ENCODE measurements at places on chromosomes 16 and 17. TPM values are rescaled to one million over a fixed set of nuclear protein-coding genes. Genes with fewer than 3 reads are reported as not detected.

Gene TBC1D28
- not detected for total RNA-seq

Gene TOX3
- total RNA-seq = not detected

Gene OR1F1
- total RNA-seq = not detected

Gene CMTM1
- 2.1 TPM for total RNA-seq

Gene CCL23
- total RNA-seq = 0.26 TPM

Gene CPHXL2
- total RNA-seq = not detected

Gene COX10
- total RNA-seq = 7.2 TPM

Gene CCL16
- total RNA-seq = 0.11 TPM

Gene LGALS9
- total RNA-seq = 35.3 TPM

Gene GPR179
- not detected for total RNA-seq

Gene SLC22A31
- total RNA-seq = 0.22 TPM

Gene CFAP97D1
- total RNA-seq = not detected

Gene KCTD11
- total RNA-seq = 2.1 TPM

Gene CCL8
- total RNA-seq = not detected

Gene KIF18B
- 0.34 TPM for total RNA-seq

Gene SNX20
- total RNA-seq = 0.11 TPM

Gene KRTAP9-8
- not detected for total RNA-seq

Gene CASKIN1
- total RNA-seq = 0.43 TPM

Gene RHBDL3
- total RNA-seq = under 0.01 TPM

Gene PSMB10
- total RNA-seq = 98.4 TPM

Gene DLG4
- 7.0 TPM for total RNA-seq

Gene PHAF1
- total RNA-seq = 10.0 TPM

Gene NUPR1
- 4.0 TPM for total RNA-seq

Gene TMEM235
- 2.2 TPM for total RNA-seq

Gene OTOA
- total RNA-seq = 0.09 TPM

Gene ZC3H7A
- total RNA-seq = 48.2 TPM

Gene SLC35G6
- total RNA-seq = not detected

Gene EVI2B
- total RNA-seq = under 0.01 TPM

Gene PRSS36
- 0.26 TPM for total RNA-seq

Gene ADAMTS18
- total RNA-seq = 14.5 TPM

Gene CCT6B
- 0.76 TPM for total RNA-seq

Gene HEATR9
- total RNA-seq = not detected

Gene GAST
- not detected for total RNA-seq

Gene MYH11
- total RNA-seq = not detected

Gene IGFALS
- 0.09 TPM for total RNA-seq

Gene SHISA6
- total RNA-seq = not detected

Gene CHRNE
- total RNA-seq = 0.86 TPM

Gene SRL
- total RNA-seq = 0.09 TPM

Gene ASGR1
- total RNA-seq = 28.8 TPM

Gene MT4
- not detected for total RNA-seq

Gene SEPTIN1
- not detected for total RNA-seq

Gene TBC1D3K
- total RNA-seq = not detected

Gene ZG16
- not detected for total RNA-seq

Gene ERBB2
- 0.76 TPM for total RNA-seq

Gene C16orf46
- total RNA-seq = 0.54 TPM

Gene MAP2K4
- 25.6 TPM for total RNA-seq

Gene BAHCC1
- total RNA-seq = 2.7 TPM

Gene CFDP1
- 51.1 TPM for total RNA-seq

Gene TMEM98
- total RNA-seq = 51.1 TPM

Gene HCRT
- not detected for total RNA-seq
